Smooth muscle cell of the umbilical artery (primary cell): ENCODE measurements at places on chromosomes 5 and 9. TPM values are rescaled to one million over a fixed set of nuclear protein-coding genes. Genes with fewer than 3 reads are reported as not detected.

Gene ACOT12
- total RNA-seq, result 0.23 TPM in 1 of 2 replicates, not detected in the other

Gene PCDHGA6
- 3.2 and 4.2 TPM in 2 replicates for total RNA-seq

Gene SUSD3
- total RNA-seq, result 0.37 and 0.59 TPM in 2 replicates

Gene CTXN3
- total RNA-seq, result not detected in 2 replicates

Gene CRB2
- total RNA-seq, result not detected in 2 replicates
